ENCODE measurements at places on chromosomes 7 and 10.

DNA sequence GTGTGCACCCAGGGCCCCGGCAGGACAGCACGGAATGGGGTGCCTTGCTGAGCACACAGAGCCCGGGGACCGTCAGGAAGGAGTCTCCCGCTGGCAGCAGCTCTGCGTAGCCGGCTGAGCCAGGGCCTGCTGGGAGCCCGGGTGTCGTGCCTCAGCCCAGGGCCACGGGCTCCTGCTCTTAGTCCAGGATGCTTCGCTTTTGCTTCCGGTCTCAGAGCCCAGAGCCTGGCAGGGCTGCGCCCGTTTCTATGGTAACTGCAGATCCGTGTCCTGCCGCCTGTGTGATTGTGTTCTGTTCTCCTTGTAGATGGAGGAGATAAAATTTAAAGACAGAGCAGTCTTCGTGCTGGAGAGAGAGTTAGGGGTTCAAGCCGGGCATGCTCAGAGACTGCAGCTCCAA lies 53.7 kb upstream of the DPYSL4 start:
- DNase-seq: no peak

DNA sequence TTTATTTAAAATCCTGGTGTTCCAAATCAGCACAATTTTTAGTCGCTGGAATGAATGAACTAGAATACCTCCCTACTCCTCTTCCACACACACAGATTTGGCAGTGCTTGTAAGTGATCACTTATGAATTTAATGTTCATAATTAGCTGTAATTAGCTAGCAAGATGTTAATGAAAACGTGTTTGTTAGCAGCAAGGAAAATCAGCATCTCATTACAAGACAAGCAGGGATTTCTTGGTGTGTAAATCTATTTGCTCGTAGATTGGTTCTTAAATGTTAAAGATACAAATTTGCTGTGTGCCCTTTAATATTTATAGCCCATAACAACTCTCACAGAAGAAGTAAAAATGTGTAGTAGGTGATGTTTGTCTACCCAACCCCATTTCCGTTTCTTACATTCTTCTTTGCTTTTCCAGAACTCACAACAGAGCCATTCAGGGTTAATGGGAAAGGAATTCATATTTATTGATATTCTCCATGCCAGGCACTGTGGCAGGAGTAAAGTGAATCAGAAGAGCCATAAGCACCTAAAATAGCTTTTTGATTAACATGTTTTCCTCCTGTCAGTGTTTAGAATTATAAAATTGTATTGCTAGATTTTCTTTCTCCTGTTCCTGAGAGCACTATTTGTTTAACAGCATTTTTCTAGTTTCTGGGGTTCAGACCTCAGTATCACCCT lies 49.6 kb downstream of the SEMA3C start:
- DNase-seq: no peak

DNA sequence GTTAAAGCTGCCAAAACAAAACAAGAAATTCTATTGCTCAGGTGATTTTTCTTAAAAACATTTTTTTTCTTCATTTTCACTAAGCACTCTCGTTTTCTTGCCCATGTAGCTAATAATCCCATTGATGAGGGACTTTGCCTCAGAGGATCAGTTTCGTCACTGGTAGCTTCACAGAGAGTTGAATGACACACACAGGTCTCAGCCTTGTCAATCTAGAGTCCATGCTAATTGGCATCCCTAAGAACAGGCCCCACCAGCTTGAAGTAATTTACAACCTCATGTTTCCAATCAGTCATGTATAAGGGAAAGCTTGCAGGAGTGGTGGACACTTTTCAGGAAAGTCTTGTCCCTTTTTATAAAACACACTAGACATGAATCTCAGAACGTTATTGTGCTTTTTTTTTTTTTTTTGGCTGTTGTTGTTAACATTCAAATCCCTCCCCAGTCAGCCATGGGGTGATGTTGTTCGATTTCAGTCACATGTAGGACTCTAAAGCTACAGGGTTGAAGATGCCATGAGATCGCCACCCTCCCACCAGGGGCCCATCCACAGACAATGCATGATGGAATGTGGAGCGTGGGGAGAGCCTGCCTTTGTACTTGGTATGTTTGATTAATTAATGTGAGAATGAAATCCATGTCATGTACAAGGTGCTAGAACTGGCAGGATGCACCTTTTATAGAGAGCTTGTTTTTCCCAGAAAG lies 232.4 kb upstream of the FZD8 start:
- DNase-seq: no peak

DNA sequence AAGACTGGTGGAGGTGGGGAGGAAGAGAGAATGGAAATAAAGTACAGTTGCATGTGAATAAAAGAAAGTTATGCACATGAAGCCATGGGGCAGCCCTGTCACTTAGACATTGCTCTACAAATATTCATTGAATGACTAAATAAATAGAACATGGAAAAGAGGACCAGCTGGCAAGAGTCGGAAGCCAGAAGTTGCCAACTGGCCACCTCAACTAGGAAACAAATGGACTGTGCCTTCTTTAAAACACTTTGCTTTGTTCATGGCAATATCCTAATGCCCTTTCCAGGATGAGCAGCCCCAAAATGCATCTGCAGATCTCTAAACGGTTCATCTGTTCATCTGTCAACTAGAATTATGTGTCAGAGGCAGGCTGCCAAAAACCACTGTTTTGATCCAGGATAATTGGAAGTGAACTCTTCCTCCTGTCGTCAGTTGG lies 157.3 kb downstream of the NOC3L start:
- no peak for DNase-seq

- peak; percentile 36 for DNase-seq
Observed at GRCh38 chr10:28130267-28130666, 131.4 kb upstream of the ODAD2 start.

GRCh38 chr7:2165610-2166594 lies 66.8 kb downstream of the MAD1L1 start:
- no peak for DNase-seq

- no peak for DNase-seq
Observed at GRCh38 chr7:50651271-50651989, 86.2 kb upstream of the DDC start.

- DNase-seq: no peak
Observed at GRCh38 chr10:93267521-93267920, 193.8 kb downstream of the CYP26A1 start.

DNA sequence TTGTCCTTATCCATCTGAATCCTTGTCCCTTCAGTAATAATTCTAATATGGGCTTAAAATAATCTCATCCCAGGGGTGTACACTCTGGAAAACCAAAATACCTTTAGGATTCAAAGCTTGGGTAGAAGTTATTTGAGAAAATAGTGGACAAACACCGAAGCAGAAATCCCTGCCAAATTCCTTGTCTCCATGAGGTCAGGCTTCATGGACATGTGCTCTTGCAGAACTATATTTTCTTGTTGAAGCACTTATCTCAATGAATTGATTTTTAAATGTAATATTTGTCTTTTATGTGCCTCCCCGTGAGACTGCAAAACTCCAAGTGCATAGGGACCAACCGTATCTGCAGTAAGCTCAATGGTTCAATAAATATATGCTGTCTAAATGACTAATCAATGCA lies 1153.3 kb upstream of the AUTS2 start:
- DNase-seq: no peak

GRCh38 chr10:115214829-115215228 lies 121.7 kb downstream of the ATRNL1 start:
- DNase-seq: no peak

- no peak for DNase-seq
Observed at GRCh38 chr7:91866599-91867148, 13.8 kb downstream of the MTERF1 start.

Measured in RKO (cell line).